ENCODE measurements at places on chromosomes 1 and 21.

- no peak for DNase-seq
These were observed 775 bp upstream of the PRPF38B start for GRCh38 chr1:108691128-108691941.

DNA sequence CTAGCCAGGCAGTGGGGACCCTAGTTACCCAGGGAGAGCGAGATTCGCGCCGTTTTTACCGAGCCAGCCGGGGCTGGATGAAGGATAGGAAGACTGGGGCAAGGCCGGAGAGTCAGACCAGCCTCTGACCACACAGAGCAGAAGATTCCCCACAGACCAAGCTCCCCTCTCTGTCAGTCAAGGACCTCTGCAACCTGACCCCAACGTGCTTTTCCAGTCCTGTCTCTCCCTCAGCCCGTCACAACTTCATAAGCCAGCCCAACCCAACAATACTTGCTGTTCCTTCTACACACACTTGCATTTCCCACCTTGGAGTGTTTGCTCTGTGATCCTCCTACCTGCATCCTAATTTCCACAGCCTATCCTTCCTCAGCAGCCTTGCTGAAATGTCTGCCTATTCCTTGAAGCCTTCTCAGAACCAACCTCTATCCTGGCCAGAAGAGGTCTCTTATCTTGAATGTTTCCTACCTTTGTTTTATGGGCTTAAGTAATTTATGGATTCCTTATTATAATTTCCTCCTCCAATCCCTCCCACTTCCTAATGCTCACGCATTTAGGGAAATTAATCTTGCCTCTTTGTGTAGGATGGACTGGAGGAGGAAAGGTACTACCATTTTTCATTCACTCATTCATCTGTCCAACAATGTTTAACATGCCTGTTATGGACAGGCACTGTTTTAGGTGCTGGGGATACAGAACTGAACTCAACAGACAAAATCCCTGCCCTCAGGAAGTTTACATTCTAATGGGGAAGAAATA is at the start of gene GSTM3:
GSTM3 (minus strand) TSS at position 424 of the 759 bp plus-strand sequence. CDS start 751 bp downstream, outside the sequence.
- no peak for DNase-seq

DNA sequence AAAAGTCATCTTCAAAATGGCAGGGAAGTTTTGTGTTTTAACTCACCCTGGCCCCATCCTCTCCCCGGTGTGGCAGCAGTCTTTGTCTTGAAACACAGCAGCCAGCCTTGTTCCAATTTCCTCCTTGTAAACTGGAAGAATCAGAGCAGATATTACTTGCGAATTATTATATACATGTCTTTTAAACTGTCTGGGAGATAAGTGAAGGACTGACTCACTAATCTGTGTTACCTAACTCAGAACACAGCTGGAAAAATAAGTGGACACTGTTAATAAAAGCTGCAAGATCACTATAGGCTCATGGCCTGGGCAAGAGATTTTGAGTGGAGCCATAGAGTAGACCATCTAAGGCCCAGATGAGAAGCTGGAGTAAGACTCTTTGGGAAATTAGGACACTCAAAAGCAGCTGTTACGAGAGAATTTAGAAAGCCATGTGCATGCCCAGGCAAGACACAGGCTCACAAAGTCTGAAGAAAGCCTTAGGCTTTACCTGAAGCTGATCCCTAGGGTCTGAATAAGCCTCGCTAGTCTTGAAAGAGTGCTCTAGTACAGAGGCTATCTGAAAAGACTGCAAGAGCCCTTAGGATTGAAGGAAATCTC is 233.0 kb upstream of the RAB4A start:
- no peak for DNase-seq

DNA sequence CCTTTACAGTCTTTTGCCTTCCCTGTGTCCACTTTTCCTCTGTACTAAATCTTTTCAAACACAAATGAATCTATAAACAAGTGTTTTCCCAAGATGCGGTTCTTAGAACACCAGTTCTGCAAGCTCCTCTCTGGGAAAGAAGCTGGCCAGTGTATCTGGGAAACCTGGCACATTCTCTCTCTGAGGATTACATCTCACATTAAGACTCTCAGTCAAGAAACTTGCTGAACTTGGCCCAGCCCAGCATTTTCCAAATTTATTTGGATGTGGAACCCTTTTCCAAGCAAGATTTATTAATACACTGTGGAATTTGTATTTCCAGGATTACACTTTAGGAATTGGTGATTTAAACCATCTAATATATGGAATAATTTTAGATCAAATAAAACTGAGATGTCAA is 105.7 kb downstream of the ZNF281 start:
- no peak for DNase-seq

- DNase-seq, result no peak
These were observed 5.1 kb downstream of the CA14 start for GRCh38 chr1:150262388-150263320.

GRCh38 chr1:77541162-77541545 is 141.3 kb downstream of the ZZZ3 start:
- no peak for DNase-seq

- DNase-seq, result no peak
These were observed 155.4 kb downstream of the BRINP3 start for GRCh38 chr1:190322274-190322673.

DNA sequence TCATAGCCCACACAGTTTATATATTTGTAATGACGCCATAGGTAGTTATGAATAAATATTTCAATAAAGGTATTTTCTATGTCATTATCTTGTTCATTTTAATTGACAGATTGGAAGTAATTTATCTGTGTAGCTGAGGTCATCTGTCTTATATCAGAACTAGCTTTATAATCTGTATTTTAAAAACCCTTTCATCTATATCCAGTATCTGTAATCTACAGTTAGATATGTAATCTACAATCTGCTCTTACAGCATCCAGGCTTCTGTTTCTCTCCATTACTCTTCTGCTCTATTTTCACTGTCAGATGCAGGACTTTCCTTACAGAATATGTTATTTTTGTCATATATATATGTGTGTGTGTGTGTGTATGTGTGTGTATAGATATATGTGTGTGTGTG is 137.6 kb downstream of the LBR start:
- no peak for DNase-seq

GRCh38 chr1:191579019-191579418 is 579.2 kb upstream of the RGS18 start:
- DNase-seq, result no peak

DNA sequence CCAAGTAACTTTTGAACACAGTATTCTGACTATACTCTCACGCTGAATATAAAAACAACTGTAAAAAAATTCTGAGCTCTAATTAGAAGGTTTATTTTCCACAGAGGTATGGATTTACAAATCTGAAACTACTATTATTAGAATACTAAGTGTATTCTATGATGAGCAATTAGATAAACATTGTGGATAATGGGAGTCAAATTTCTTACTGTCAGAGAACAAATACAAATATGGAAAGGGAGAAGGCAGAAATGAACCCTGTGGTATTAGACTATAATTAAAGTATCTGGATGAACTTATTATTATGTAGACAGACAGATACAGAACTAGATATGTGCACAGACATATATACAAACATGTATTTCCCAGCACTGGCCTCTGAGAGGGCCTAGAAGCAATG is 22.6 kb downstream of the ALDH9A1 start:
- no peak for DNase-seq

GRCh38 chr1:47332779-47333577 is 612 bp upstream of the CMPK1 start:
- DNase-seq, result no peak

GRCh38 chr1:170765712-170766330 is 101.9 kb downstream of the PRRX1 start:
- no peak for DNase-seq

DNA sequence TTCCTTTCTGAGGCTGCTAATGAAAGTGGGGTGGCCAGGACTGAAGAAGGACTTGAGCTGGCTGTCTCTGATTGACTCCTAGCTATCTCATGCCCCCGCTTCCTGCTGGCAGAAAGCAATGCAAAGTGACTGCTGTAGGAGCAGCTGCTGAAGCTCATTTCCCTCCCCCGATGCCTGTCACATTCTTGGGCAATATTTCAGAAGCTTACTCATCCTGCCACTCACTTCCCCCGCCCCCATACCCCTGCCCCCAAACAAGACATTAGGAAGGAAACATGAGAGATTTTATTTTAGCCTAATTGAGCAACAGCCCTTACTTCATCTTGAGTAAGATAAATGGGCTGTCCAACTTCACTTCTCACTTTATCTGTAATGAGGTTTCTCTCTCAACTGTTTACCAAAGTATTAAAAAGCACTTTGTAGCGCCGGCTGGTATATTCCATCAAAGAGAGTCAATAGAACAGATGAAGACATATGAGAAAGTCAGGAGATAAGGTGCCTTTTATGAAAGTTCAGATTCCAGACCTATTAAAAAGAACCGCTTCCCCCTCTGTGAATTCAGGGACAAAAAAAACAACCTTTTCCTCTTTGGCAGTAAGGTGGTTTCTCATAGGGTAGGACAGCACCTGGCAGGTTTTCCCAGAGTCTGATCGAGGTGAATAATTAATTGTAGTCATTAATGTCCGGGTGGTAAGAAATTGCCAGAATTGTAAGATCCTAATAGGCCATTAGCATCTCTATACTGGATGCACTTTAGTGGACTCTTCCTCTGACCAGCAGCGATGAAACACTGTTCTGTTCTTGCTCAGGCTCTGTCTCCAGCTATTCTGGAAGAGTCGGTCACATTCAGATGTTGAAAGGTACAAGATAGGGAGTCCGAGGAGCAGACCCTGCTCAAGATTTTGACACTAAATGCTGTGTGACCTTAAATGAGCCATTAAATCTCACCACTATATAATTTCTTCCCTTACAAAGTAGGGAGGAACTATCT is 70.2 kb downstream of the SH3GLB1 start:
- DNase-seq, result no peak

All from activated naive CD4-positive, alpha-beta T cell (primary cell).